ENCODE measurements at places on chromosomes 2 and 18.
A peak's percentile ranks its signal among the peaks of the same experiment; 100 is the strongest.

- peak; percentile 73 for DNase-seq
These were observed 1.2 kb downstream of the ST3GAL5 start for GRCh38 chr2:85887566-85888019.

- DNase-seq, result peak; percentile 51
These were observed 1.3 kb downstream of the SLC20A1 start for GRCh38 chr2:112646791-112647689.

DNA sequence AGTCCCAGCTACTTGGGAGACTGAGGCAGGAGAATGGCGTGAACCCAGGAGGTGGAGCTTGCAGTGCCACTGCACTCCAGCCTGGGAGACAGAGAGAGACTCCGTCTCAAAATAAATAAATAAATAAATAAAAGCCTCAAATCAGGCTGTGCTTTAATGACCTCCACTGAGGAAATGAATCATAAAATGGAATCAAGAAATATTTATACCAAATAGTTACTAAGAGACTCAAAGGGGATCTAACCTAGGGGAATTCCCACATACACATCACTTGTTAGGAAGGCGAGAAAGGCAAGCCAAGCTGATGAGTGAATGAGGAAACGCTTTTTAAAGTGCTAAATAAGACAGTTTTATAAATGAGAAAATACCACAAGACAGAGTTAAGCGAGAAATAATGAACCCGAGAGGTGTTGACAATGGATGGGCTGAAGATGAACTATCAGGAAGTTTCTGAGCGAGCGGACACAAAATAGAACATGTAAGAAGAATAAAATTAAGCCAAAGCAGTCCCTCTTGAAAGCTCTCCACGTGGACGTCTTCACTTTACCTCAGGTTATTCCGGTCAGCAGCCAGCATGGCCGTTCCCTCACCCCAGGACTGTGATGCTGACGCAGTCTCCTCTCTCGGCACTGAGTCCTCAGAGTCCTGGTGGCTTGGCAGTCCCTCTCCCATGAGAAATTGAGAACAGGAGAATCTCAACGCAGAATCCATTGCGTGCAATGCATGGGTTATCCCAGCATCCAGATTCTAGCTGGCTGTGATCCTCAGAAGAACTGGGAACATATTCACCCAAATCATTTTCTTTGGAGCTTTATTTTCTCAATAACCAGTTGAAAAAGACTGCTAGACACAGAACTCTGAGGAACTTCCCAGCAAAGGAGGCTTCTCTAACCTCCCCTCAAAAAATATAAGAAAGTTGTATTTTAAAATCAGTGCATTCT, 22.3 kb downstream of the PXDN start:
- no peak for DNase-seq

DNA sequence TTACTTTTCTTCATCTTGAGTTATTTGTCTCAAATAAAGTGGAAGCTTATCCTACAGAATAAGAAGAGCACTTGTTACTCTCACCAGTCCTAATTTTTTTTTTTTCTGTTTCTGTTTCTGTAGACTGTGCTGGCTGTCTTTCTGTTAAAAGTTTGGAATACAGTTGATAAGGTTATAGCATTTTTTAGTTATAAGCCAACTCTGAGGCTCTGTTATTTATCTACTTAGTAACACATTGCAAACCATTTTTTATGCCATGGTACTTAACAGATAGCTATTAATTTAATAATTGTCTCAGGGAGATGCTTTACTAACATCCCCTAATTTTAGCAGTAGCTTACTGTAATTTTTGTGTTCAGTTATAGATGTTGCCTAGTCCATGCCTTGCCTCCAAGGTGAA, 37.9 kb downstream of the CREB1 start:
- no peak for DNase-seq

DNA sequence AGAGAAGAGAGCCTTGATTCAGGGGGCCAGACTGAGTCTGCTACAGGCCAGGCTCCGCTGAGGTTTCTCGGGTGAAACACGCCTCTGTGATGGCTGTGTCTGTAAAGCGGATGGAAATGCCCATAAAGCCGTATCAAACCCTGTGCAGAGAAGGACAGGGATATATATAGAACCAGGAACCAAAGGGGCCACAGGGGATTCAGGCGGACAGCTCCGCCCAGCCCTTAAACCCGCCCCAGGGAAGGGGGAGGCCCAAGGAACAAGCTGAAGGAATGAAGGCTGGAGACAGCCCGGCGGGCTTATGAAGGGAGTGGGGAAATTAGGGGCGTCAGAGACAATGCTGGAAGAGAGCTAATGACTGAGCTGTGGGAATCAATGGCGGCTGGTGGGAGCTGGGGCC, 42.1 kb downstream of the NHEJ1 start:
- no peak for DNase-seq

DNA sequence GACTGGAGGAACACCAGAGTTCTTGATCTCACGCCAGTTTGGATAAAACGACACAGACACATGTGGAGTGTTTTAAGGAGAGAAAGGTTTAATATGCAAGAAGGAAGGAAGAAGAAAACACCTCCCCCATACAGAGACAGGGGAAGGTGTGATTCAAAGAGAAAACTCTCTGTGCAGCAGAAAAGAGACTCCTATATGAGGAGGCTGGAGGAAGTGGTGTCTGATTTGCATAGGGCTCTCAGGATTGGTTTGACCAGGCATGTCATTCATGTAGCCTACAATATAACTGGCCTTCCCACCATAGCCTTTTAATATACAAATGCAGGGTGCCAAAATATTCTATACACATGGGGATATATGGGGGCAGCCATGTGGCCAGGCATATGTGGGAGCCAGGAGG, 1386.5 kb downstream of the RPIA start:
- no peak for DNase-seq

- DNase-seq, result no peak
These were observed 61.4 kb downstream of the FAM168B start for GRCh38 chr2:131031875-131032274.

DNA sequence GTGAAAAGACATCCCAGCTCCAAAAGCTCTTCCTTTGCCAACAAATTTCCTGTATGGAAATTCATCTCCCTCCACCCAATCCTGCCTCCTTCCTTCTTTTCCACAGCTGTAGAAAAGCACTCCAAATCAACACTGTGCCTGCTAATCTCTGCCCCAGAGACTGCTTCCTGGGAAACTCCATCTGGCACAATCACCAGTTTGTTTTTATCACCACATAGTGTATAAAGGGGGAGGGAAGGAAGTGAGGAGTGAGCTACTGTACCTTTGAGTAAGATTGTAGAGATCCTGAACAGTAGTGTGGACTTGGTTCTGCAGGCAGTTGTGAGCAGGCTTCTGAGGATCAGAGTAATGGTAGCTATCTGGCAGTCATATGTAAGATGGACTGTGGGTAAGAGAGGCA, 14.7 kb upstream of the FAM237A start:
- no peak for DNase-seq

DNA sequence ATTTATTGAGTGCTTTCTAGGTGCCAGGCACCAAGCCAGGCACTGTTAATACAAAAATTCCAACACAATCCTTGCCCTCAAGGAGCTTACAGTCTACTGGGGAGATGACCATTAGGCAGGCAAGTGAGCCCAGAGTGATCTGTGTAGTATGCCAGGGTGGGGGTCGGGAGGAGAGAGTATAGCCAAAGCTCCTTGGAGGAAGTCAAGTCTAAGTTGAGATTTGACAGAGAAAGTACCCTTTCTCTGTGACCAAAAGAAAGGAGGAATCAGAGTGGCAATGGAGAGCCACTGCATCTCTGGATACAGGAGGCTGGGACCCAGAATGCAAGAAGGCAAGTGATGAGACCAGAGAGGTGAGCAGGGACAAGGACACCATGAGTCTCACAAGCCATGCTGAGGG, 7.5 kb downstream of the ANKRD53 start:
- DNase-seq, result no peak

- peak; percentile 78 for DNase-seq
These were observed 100.6 kb downstream of the DYM start for GRCh38 chr18:49359732-49360444.

GRCh38 chr18:13076886-13077285, 85.7 kb downstream of the CEP192 start:
- no peak for DNase-seq

DNA sequence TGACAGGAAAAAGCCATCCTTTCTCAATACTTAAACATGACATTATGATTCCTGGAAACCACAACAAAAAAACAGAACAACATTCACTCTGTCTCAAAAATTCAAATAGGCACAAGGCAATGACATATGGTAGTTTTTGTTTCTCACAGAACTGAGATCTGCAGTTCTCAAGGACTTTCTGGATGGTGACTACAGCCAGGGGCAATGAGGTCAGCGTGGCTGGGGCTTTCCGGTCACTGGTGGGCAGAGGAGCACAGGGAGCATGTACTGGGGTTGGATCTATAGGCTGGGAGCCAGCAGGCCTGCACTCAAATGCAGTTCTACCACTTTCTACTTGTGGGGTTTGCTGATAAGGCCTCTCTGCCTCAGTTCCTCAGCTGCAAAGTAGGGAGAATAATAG, 72.0 kb downstream of the CTAGE1 start:
- DNase-seq, result no peak

DNA sequence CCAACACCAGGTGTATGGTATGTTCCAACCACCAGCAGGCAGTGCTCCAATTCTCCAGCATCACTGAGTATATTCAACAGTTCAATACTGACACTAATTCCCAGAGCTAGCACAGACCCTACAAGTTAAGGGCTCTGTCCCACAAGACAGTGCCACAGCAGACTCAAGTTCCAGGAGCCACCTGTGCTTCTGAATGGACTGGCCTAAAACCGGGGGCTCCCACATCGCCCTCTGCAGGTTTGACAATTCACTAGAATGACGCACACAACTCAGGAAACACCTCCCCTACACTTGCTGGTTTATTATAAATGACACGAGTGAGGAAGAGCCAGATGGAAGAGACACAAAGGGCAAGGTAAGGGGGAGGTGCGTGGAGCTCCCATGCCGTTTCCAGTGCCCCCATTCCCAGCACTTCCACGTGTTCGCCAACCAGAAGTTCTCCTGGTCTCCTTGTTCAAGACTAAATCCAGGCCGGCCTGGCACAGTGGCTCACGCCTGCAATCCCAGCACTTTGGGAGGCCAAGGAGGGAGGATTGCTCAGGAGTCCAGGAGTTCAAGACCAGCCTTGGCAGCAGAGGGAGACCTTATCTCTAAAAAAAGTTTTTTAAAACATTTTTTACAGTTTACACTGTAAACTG, 12.2 kb upstream of the ATP6V1B1 start:
- peak; percentile 57 for DNase-seq

DNA sequence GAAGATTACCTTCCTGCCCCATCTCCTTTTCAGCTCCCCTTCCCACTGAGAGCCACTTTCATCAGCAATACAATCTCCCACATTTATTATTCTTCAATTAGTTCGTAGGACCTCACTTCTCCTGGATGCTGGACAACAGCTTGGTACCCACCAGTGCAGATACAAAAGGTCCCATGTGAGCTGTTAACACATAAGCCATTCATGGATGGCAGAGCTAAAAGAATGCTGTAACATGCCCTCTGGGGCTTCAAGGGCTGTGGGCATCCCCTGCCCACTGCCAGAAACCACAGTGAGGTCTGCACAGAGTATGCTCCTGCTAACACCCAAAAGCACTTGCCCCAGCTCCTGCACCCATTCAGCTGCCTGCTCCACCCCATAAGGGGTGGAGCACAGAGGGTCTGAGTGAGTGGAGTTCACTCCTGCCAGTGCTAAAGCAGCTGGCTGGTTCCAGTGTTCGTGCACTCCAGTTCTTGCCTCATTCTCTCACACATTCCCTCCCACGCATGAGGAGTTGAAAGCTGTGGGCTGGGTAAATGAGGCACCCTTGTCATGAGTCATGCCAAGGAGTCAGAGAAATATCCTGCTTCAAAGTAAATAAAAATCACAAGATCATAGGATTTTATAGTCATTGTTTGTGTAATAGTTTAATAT, 305.9 kb upstream of the TMEFF2 start:
- DNase-seq, result no peak

DNA sequence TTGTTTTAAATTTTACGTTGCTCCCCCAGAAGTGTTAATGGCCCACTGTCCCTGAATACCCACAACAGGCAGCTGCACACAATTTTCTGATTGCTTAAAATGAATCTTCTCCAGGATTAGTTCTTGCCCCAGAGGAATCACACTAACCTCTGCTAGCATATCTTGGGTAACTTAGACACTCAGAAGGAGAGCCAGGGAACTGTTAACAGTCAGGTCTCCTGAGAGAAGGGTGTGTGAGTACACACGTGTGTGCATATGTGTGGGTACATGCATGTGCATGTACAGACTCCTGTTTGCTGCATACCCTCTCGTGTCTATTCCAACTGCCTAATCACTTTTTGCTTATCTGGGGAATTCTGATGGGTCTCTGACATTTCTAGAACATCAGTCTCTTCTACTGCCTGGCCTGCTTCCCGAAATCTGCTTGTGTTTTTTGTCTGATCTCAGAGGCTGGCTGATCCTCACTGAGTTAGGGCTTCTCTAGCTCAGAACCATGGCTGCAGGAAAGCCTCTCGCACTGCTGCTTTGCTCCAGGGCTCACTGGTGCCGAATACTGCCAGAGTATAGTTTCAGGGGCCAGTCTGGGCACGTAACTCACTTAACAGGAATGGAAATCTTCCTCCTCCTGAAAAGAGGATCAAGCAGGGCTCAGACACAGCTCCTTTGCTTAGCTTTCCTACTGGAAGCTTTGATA, 62.8 kb downstream of the PRELID3A start:
- no peak for DNase-seq

GRCh38 chr2:203763241-203763937, 57.0 kb downstream of the CD28 start:
- no peak for DNase-seq

DNA sequence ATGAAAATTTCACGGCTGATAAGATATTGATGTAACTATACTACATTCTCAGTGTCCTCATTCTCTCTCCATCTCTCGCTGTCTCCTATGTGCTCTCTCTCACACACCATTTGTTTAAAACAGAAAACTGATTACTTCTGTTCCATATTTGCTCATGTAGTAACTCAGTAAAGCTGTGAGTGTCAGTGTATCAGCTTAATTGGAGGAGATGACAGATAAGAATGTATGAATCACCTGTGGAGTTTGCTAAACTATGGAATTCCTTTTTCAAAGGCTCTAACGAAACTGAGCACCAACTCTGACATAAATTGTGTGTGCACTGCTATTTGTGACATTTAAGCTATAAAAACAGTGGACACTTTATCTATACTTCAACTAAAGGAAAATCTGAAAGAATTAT, 1080.0 kb downstream of the DSC3 start:
- no peak for DNase-seq

GRCh38 chr18:24651434-24651833, 191.0 kb downstream of the HRH4 start:
- no peak for DNase-seq

- DNase-seq, result no peak
These were observed 197.6 kb downstream of the DPP4 start for GRCh38 chr2:161876416-161876815.

- peak; percentile 79 for DNase-seq
These were observed 73.4 kb downstream of the CDCA7 start for GRCh38 chr2:173427887-173428668.

GRCh38 chr2:63984606-63985359, 34.4 kb downstream of the VPS54 start:
- DNase-seq, result no peak

GRCh38 chr2:22957446-22957845, 427.5 kb upstream of the KLHL29 start:
- DNase-seq, result no peak

- no peak for DNase-seq
These were observed 139.0 kb upstream of the TRIB2 start for GRCh38 chr2:12577567-12578253.

Data from RPMI8226 (cell line).